Jurkat, Clone E6-1 (cell line): ENCODE measurements at places on chromosomes 4 and X.

GRCh38 chr4:106588891-106589290, 220.3 kb upstream of the GIMD1 start:
- no peak for DNase-seq

- DNase-seq, result no peak
These were observed 29.2 kb downstream of the FANCB start for GRCh38 chrX:14843666-14844065.

DNA sequence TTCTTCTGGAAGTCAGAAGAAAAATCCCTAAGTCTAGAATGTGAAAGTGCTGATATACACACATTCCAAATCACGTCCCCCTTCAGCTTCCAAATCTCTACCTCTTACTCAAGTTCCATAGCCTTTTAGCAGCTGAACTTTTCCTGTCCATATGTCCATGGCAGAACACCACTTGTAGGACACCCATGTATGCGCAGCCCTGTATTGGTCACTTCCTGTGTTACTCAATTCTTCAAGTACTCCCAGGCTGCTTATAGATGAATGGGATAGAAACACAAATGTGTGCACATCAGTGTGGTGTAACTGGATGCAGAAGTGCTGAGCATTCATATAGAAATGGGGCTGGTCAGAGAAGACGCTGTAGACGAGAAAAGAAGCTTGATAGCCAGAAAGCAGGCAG, 18.8 kb downstream of the SRPX2 start:
- DNase-seq, result no peak

DNA sequence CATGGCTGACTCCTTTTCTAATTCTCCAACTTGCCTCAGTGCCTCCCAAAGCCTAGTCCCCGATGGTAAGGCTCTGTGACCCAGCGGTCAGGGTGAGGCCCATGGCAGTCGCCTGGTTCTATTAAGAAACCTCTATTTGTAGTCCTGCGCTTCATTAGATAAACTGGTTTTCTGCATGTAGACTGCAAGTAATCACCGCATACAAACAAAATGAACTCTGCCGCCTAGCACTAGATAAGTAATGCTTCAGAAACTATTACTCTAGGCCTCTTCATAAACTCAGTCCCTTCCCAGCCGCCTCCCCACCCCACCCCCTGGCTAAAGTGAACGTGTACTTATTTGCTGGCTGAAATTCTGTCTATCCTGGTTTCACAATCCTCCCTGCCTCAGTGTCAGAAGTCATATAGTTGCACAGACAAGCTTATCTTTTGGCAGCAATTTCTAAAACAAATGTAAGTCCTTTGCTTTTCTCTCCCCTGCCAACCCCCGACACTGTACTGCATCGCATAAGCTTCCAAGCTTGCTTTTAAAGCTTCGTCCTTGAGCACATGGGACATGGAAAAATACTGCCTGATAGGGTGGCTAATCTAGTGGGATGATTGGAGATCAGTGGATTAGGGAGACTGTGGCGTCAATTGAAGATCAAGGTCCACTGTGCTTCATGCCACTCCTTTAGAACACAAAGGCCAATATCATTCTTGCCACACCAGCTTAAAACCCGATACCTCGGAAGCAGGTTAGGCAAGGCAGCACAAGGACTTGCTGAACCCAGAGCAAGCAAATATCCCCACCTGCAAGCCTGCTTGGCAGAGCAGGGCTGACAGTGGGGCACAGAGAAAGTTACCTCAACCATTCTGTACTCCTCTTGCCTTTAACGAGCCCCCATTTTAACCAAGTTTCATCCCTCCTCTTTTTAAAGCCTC, 125.8 kb downstream of the IRF2 start:
- DNase-seq, result no peak

- peak; percentile 88 for DNase-seq
These were observed at the start of gene LEF1 for GRCh38 chr4:108168671-108169523. TSS of gene LEF1 (minus strand) at chr4:108168932. CDS start at chr4:108167767, 1,165 bp downstream.

GRCh38 chr4:74904509-74905065, 28.3 kb upstream of the PARM1 start:
- no peak for DNase-seq

- no peak for DNase-seq
These were observed 68.6 kb downstream of the RGS12 start for GRCh38 chr4:3361406-3361805.

DNA sequence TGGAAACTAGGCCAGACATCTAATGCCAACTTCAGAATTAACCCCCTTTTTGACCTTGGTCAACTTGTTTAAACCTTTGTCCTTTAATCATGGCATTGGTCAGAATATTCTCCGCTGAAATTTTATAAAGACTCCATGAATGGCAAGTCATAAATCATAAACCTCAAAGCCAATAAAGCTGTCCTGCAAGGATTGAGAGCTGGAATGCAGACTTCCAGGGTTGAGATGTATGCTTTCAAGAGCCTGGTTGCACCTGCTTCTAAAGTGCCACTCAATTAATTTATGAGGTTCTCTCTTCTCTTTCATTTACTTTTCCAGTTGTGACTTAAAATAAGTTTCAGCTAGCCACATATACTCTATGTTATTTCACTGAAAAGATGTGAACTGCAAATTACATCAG, 136.2 kb upstream of the HCCS start:
- no peak for DNase-seq

- peak; percentile 21 for DNase-seq
These were observed 118.8 kb downstream of the GABRA2 start for GRCh38 chr4:46270986-46271596.

DNA sequence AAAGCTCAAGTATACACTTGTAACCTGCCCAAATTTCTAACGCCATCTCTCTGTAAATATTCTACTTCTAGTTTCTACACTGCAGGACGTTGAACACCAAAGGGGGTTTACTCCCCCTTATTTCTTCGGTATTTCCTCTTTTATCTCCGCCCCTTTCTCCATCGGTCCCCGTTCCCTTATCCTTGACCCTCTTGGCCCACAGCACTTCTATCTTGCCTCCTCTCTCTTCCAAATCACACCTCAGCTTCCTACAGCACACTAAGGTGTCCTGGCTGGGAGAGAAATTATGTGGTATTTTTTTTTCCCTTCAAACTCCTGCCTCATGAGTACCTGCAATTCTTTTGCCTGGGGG, 715 bp downstream of the ZMAT1 start:
- no peak for DNase-seq

DNA sequence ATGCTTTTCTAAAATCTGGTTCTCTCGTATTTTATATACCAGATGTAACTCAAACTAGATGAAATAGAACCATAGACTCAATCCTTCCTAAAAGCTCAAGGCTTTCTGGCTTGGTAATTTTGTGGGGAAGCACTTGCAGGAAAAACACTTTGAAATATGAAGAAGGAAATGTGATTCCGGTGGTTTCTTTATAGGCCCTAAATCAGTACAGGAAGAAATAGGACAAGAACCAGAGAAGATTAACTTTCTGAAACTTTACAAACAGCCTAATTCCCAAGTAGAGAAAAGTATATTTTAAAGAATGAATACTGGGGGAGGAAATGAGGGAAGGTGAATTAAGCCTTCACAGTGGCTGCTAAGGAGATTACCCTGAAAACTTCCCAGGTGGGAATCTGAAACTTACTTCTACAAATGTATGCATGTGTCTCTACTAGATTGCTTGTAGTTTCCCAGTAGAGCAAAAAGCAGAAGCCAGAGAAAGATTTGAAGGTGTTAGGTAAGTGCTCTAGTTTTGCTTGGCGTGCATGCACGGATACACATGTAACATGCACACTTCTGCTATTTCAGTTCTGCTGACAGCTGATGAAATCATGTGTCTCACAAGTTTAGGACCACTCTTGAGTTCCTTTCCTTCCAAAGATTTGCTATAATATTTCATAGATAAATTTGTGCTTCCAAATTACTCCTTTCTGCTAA, 92.1 kb downstream of the AFF1 start:
- no peak for DNase-seq

GRCh38 chr4:124459941-124460310, 252.6 kb downstream of the ANKRD50 start:
- DNase-seq, result no peak

GRCh38 chr4:152460488-152460887, 75.4 kb downstream of the FBXW7 start:
- no peak for DNase-seq

- DNase-seq, result no peak
These were observed 52.4 kb upstream of the FHL1 start for GRCh38 chrX:136094962-136095361.
